ENCODE measurements at places on chromosomes 16 and 17. TPM values are rescaled to one million over a fixed set of nuclear protein-coding genes. Genes with fewer than 3 reads are reported as not detected.

- H3K27ac ChIP-seq, result peak overlapping the region; percentile 84
- H3K27me3 ChIP-seq, result no peaks in the 10 kb centered on the region
- no peak overlapping the region for H3K4me3 ChIP-seq
- H3K36me3 ChIP-seq, result no peaks in the 10 kb centered on the region
- H3K4me1 ChIP-seq, result peaks cover 48% of the 10 kb centered on the region
Observed at GRCh38 chr16:72876981-72877373, 171.0 kb downstream of the ZFHX3 start.

GRCh38 chr16:50841081-50841886, 99.4 kb downstream of the CYLD start:
- no peaks in the 10 kb centered on the region for H3K36me3 ChIP-seq
- no peak for DNase-seq
- H3K27ac ChIP-seq, result no peak overlapping the region

DNA sequence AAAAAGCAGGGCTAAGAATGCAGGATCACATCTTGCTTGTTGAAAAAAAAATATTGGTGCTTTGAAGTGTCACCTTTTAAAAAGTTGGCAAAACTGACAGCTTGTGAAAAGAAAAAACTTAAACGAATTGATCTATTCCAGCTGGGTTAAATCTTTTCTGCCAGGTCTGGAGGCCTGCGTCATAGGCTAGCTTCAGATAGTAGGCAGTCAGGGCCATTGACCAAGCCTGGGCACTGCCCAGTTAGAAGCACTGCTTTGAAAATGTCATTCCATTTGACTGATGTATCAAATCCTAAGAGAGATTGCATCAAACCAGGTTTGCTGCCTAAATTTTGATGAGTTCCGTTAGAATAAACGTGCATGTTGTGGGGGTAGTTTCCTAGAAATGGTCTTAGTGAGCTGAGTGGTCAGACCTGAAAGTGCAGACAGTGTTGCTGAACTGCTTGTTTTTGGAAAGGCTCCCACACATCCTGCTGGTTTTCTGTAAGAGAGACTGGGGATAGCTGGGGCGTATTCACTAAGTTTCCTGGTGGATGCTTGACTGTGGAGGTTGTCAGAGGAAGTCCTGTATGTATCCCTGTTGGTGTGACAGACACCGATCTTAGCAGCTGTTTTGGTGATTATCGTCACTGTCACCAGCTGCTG, 38.8 kb downstream of the NUP88 start:
- H3K27me3 ChIP-seq, result no peaks in the 10 kb centered on the region
- H3K36me3 ChIP-seq, result peaks cover 87% of the 10 kb centered on the region
- H3K27ac ChIP-seq, result no peak overlapping the region
- H3K4me1 ChIP-seq, result no peaks in the 10 kb centered on the region

The LCAT gene
- 14.4 TPM for total RNA-seq

The CDRT15L2 gene
- not detected for total RNA-seq

GRCh38 chr16:5065813-5066212, at the start of gene C16orf89:
TSS of gene C16orf89 (minus strand) at chr16:5065956. CDS start at chr16:5065908, 48 bp downstream.
- peak within 1 kb of the TSS; percentile 81 for H3K27ac ChIP-seq
- no peaks in the 10 kb centered on the region for H3K27me3 ChIP-seq
- peaks cover 13% of the 10 kb centered on the region for H3K4me1 ChIP-seq
- peak within 1 kb of the TSS; percentile 13 for H3K4me3 ChIP-seq
- DNase-seq, result peak; percentile 85

DNA sequence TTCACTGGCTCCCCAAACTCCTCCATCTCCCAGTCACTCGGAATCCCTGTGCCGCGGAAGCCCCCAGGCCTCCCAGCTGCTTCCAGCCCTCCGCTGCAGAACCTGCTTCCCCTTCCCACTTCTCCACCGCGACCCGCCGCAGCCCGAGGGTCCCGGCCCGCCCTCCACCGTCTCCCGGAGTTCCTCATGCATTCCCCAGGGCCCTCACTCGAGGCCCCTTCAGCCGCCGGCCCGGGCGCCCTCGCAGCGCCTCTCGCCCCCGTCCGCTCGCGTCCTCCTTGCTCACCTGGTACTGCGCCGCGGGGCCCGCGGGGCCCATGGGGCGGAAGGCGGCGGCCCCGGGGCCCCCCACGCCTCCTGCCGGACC, 329 bp downstream of the SMARCD2 start:
- peak; percentile 45 for DNase-seq
- no peaks in the 10 kb centered on the region for H3K36me3 ChIP-seq
- no peaks in the 10 kb centered on the region for H3K27me3 ChIP-seq

GRCh38 chr16:83701494-83701893, 106.3 kb upstream of the HSBP1 start:
- H3K27ac ChIP-seq, result no peak overlapping the region
- H3K4me3 ChIP-seq, result no peak overlapping the region
- H3K4me1 ChIP-seq, result no peaks in the 10 kb centered on the region
- H3K36me3 ChIP-seq, result no peaks in the 10 kb centered on the region
- no peaks in the 10 kb centered on the region for H3K27me3 ChIP-seq
- DNase-seq, result peak; percentile 47

GRCh38 chr17:77099997-77100396, 40.8 kb upstream of the SEC14L1 start:
- H3K27me3 ChIP-seq, result no peaks in the 10 kb centered on the region
- no peak overlapping the region for H3K4me3 ChIP-seq
- peak overlapping the region; percentile 78 for H3K27ac ChIP-seq
- peaks cover 32% of the 10 kb centered on the region for H3K4me1 ChIP-seq

DNA sequence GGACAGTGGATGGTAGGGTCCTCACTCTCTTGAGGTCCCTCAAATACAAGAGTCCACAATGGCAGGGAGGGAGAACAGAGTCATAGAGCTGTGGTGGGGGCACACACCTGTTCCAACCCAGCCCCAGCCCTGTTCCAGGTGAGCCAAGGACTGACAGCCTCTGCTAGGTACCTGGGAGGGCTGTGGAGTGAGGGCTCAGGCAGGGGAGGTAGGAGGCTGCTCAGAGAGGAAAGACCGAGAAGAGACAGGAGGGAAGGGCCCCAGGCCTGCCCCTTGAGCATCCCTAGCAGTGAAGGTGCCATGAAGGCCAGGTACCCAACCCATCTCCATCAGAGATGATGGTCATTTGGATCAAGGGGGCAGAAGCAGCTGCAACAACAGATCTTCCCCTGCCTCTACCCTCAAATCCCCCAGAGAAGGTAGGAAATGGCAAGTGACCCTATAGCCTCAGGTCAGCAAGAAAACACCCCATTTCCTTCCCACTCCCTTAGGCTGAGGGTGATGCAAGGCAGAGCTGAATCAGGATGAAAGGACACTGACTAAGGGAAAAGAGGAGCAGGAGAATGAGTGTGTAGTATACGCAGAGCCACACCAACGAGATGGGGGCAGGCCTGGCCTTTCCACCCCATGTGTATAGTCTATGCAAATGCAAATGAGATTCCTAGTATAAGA, 28.6 kb downstream of the CD300LG start:
- H3K27me3 ChIP-seq, result no peaks in the 10 kb centered on the region
- peaks cover 4% of the 10 kb centered on the region for H3K4me1 ChIP-seq
- no peak overlapping the region for H3K27ac ChIP-seq
- DNase-seq, result no peak
- no peak overlapping the region for H3K4me3 ChIP-seq
- H3K36me3 ChIP-seq, result no peaks in the 10 kb centered on the region

The TEDC2 gene
- total RNA-seq, result 0.96 TPM

DNA sequence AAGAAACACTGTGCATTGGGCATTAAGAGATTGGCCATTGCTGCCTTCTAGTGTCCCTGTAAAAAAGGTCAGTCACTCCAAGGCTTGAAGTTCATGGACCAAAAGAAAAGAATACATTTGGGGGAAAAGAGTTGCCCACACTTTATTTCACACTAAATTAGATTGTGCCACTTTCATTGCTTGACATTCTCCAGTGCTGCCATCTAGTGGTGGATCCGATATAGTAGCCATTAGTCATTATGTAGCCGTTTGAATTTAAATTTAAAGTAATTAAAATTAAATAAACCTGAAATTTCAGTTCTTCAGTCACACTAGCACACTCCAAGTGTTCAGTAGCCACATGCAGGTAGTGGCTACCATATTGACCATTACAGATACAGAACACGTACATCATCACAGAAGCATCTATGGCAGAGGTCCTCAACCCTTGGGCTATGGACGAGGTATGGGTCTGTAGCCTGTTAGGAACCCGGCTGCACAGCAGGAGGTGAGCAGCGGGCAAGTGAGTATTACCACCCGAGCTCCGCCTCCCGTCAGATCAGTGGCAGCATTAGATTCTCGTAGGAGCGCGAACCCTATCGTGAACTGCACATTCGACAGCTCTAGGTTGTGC, 21.9 kb upstream of the CDH5 start:
- H3K27ac ChIP-seq, result no peak overlapping the region
- H3K27me3 ChIP-seq, result no peaks in the 10 kb centered on the region
- no peaks in the 10 kb centered on the region for H3K4me1 ChIP-seq
- DNase-seq, result no peak
- H3K4me3 ChIP-seq, result no peak overlapping the region

- DNase-seq, result no peak
- no peaks in the 10 kb centered on the region for H3K36me3 ChIP-seq
- H3K27ac ChIP-seq, result no peak overlapping the region
- no peaks in the 10 kb centered on the region for H3K4me1 ChIP-seq
- H3K27me3 ChIP-seq, result no peaks in the 10 kb centered on the region
- no peak overlapping the region for H3K4me3 ChIP-seq
Observed at GRCh38 chr16:54742436-54742835, 188.2 kb upstream of the IRX5 start.

- H3K27me3 ChIP-seq, result no peaks in the 10 kb centered on the region
- H3K4me3 ChIP-seq, result no peak overlapping the region
- no peak for DNase-seq
Observed at GRCh38 chr16:11727796-11728543, 14.7 kb downstream of the TXNDC11 start.

The MMP25 gene
- total RNA-seq, result 0.49 TPM

DNA sequence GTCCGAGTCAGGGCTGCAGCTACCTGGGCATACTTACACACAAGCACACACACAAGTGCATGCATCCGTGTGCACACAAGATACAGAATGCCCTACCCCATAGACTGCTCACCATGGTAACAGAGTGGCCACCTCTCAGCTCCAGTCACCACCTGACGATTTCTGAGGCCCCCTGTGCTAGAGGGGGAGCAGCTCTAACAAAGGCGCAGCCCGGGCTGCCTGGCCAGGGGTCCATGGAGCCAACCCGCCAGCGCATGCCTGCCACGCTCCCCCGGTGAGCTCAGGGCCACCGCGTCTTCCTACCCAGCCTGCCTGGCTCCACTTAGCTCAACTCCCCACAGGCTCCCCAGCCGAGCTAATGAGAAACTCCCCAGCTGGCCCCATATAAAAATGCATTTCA, 75.5 kb downstream of the ZNF423 start:
- H3K4me3 ChIP-seq, result no peak overlapping the region
- H3K36me3 ChIP-seq, result no peaks in the 10 kb centered on the region
- DNase-seq, result no peak
- no peaks in the 10 kb centered on the region for H3K27me3 ChIP-seq
- H3K27ac ChIP-seq, result no peak overlapping the region
- peaks cover 24% of the 10 kb centered on the region for H3K4me1 ChIP-seq

The WFIKKN1 gene
- 1.8 TPM for total RNA-seq

The CLEC10A gene
- total RNA-seq, result 2.5 TPM

DNA sequence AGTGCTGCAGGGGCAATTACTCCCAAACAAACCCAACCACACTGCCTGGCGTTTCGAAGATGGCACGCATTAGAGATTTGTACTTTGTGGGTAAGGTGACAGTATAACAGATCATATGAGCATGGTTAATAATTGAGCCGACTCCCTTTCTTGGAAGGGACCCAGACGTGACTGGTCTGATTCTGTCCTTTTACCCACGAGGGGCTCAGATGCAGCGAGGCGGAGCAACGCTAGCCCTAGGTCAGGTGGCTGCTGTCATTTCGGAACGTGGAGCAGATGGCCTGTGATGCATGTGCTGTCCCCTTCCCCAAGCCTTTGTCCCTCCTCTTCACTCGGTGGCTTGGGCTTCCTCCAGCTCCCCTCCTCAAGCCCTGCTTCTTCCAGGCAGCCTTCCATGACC, 84.2 kb downstream of the SNX29 start:
- H3K4me1 ChIP-seq, result peaks cover 40% of the 10 kb centered on the region
- no peaks in the 10 kb centered on the region for H3K36me3 ChIP-seq

The RSKR gene
- total RNA-seq, result 4.2 TPM

The ATAD5 gene
- total RNA-seq, result 1.1 TPM

- no peak overlapping the region for H3K27ac ChIP-seq
- no peak overlapping the region for H3K4me3 ChIP-seq
- no peaks in the 10 kb centered on the region for H3K4me1 ChIP-seq
- no peaks in the 10 kb centered on the region for H3K36me3 ChIP-seq
- no peaks in the 10 kb centered on the region for H3K27me3 ChIP-seq
- no peak for DNase-seq
Observed at GRCh38 chr17:62955841-62956352, 10.1 kb upstream of the TANC2 start.

- peak overlapping the region; percentile 10 for H3K4me3 ChIP-seq
- no peaks in the 10 kb centered on the region for H3K27me3 ChIP-seq
- no peaks in the 10 kb centered on the region for H3K36me3 ChIP-seq
Observed at GRCh38 chr16:88454523-88454947, 1.5 kb downstream of the ZFPM1 start.
